ENCODE measurements at places on chromosomes 11 and 22.

DNA sequence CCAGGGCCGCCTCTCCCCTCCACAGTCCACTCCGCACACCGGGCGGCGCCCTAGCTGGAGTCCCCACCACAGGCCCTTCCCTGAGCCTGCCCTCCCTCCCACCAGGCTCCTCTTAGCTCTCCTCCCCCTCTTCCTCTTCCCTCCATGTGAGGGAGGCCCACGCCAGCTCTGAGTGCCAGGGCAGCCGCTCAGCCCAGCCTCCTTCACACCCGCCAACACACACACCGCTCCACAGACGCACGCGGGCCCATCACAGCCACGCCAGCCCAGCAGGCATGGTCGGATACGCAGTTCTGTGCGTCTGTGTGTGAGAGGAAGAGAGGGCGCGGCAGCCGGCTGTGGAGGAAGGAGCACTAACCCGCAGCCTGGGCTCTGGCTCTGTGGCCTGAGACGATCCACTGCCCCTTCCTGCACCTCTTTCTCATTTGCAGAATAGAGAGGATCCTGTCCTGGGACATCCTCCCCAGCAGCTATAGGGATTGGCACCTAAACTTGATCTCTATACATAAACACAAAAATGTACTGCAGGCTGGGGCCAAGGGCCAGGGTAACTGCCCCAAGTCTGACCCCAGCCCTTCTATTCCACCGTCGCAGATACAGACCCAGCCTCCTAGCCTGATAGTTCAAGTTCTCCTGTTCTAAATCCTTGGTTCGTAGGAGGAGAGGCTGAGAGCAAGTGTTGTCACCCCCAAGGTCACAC is 3.5 kb downstream of the CHRM4 start:
- no peak for DNase-seq

- DNase-seq, result no peak
These were observed 11.0 kb upstream of the BLID start for GRCh38 chr11:122127020-122127419.

DNA sequence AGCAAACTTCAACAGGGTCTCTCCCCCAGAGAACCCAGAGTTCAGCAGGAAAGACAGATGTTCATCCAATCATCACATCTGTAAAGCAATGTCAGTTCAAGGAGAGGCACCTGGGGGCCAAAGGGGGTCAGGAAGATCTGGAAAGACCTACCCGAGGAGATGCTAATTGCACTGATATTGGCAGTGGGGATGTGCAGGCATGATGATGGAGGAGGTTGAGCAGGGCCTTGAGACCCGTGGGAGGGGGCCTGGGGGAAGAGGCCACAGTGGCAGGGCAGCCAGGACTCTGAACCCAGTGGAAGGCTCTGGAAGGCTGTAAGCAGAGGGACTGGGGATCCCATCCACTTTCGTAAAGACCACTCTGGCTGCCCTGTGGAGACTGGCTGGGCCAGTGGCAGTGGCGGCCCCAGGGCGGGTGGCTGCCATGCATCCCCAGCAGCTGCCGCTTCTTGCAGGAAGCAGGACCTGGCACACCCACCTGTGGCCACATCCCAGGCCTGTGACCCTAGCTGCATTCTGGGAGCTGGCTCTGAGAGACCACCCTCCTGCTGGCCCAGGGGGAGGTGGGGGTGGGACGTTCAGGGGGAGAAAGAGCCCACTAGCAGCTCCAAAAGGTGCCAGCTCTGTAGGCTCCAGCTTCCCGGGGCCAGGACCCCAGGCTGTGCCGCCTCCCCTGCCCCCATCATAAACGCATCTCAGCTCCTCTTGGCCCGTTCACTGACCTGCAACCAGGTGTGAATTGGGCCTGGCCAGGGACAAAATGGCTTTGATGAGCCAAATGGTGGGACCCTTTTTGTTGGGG is 59.9 kb upstream of the FGF3 start:
- no peak for DNase-seq

DNA sequence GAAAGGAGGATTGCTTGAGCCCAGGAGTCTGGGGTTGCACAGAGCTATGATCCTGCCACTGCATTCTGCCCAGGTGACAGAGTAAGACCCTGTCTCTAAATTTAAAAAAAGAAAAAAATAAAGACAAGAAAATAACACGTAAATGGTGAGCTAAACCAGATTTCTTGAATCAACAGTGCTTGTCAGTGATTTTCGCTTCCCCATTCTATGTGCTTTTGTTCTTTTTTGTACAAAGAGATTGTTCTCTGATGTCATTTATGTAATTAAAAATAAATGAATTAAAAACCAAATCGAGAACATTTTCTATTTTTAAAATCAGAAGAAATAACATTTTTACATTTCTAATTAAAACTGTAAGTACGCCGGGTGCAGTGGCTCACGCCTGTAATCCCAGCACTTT is 19.8 kb upstream of the SLC29A2 start:
- no peak for DNase-seq

DNA sequence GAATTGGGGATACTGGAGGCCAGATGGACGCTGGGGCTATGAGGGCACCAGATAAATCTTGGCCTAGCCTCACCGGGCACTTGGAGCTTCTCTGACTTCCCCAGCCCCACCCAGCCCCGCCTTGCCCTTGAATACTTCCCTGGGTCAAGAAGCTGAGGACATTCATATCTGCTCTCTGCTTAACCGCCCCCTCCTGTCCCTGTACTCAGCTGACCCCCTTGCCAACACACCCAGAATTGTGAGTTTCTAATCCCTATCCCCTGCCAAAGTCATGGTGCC is 22.0 kb downstream of the FADS3 start:
- no peak for DNase-seq

DNA sequence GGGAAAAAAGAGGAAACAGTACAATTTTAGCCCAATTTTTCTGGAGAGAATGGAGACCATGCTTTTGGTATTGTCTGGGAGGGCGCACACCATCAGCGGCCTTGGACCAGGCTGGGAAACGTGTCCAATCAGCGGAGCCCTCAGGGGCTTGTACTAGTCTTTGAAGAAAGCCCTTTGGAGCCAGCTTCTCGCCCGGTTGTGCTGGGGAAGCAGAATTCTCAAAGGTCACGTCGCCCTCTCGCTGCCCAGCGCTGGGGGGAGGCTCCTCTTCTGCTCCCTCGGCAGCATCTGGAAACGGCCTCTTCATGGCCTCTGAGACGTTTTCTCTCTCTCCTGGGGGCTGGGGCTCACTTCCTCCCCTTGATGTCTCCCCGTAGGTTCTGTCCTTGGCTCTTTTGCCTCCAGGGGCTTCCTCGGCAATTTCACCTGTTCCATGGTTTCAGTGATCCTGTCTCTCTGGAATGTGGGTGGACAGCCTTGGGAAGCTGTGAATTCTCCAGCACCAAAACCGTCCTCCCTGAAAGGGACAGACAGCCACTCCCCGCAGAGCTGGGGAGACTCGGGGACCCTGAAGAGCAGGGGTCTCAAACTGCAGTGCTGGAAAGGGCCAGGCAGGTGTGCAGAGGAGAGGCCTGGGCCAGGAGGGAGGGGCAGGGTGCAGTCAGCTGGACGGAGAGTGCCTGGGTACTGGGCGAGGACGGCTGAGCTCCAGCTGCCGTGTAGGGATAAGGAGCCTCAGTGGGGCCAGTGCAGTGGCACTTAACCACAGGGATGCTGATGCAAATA is 80.2 kb downstream of the RPS6KA4 start:
- no peak for DNase-seq

DNA sequence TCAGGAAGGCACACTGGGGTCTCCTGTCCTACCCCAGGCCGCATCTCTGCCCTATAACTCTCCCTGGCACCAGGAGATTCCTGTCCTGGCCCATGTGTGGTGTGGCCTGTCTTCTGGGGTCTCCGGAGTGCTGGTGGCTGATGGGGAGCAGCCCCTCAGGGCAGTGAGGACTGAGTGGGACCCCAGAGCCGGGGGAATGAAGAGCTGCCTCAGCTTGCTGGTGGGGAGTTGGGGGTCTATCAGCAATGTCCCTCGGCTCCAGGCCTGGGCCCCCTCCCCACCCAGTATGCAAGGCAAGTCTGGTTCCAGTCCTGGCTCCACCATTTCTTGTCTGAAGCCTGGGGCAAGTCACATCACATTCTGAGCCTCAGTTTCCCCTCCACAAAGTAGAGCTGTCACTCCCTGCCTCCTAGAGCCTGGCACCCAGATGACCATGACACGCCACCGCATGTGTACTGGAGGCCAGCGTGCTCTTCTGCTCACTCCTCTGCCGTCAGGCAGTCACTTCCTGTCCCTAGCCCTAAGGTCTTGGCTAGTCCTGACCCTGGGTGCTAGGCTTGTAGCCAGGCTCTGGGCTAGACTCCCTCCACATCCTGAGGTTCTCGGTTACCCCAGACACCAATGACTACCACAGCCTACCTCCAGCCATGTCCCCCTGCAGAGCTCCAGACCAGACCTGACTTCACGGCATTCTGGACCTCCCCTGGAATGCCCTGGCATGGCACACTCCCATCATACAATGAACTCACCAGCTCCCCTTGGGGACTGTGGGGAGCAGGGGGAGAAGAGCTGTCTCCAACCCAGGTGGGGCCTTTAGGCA is 12.8 kb downstream of the ARAP1 start:
- no peak for DNase-seq

DNA sequence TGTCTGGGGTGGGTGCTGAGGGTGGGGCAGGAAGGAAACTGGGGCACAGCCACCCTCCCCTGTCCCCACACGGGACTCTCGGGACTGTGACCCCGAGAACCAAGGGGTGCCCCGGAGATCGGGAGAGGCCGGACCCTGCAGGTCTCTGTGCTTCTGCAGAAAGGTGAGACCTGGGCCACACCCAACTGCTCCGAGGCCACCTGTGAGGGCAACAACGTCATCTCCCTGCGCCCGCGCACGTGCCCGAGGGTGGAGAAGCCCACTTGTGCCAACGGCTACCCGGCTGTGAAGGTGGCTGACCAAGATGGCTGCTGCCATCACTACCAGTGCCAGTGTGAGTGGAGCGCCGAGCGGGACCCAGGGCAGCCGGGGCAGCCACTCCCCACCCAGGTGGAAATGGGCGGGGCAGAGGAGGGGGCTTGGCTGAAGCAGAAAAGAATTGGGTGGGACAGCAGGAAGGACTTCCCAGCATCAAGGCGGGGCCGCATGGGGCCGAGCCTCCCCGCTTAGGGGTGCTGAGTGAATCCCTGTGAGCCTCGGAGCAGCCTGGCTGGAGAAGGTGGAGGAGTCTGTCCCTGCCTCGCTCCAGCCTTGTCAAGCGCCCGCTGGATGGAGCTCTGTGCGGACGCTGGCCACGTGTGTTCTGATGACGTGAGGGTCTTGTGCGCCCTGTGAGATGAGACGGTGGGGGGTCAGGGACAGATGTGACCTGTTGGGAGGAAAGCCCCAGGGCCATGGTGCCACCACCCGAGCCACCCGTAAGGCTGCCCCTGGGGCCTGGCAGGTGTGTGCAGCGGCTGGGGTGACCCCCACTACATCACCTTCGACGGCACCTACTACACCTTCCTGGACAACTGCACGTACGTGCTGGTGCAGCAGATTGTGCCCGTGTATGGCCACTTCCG is 29.3 kb upstream of the MUC5B start:
- no peak for DNase-seq

All from foreskin melanocyte (primary cell).